ENCODE measurements at places on chromosomes 2 and 18.

DNA sequence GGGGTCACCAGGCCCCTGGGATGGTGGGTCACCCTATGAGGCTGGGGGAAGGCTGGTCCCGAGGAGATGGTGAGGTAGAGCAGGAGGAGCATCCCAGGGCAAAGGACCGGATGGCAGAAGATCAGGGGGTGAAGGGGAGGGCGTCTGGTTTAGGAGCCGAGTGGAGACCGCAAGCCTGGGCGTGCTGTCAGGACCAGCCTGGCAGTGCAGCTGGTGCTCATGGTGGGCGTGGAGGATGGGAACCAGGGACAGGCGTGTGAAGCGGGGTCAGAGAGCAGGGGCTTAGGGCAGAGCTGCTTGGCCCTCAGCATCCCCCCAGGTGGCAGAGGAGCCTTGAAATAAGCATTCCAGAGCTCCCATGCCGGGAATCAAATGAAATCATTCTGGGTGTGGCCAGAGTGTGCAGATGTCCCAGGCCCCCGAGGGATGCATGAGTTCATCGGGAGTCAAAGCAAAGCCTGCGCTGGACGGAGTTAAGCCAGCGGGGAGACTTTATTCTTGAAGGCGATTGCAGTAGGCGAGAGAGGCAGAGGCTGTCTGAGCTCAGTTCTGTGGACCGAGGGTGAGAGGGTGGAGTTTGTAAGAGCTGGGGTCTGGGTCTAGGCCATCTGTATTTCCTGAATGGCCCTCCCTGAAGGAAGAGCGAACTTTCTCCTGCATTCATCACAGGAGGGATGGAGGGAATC lies 33.1 kb upstream of the MBP start:
- no peak for DNase-seq

DNA sequence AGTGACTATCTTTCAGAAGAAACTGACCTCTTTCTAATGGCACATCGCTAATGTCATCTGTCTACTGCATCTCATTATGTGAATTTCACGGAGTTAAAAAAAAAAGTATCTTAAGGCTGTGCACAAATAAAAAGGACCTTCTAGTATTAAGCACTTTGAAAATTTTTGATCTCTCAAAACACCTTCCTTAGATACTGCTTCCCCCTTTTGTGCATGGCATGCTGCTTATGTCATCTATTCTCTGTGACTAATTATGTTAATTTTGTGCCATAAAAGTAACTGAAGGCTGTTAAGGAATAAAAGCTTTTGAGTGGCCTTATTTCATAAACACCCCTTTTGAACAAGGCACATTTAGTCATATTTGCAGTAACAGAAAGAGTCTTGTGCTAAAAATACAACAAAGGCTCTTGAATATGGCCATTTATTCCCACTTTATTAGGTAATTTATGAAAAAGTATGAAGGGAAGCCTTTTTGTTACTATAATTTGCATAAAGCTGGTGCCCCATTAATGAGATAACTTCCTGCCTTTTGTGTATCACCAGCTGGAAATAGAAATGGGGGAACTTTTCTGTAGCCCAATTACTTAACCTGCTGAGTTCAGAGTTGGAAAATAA lies 1412.0 kb upstream of the ZEB2 start:
- no peak for DNase-seq

GRCh38 chr2:78676921-78677696 lies 348.4 kb upstream of the REG3G start:
- DNase-seq, result no peak

GRCh38 chr2:14480120-14480519 lies 152.4 kb upstream of the LRATD1 start:
- DNase-seq, result no peak

DNA sequence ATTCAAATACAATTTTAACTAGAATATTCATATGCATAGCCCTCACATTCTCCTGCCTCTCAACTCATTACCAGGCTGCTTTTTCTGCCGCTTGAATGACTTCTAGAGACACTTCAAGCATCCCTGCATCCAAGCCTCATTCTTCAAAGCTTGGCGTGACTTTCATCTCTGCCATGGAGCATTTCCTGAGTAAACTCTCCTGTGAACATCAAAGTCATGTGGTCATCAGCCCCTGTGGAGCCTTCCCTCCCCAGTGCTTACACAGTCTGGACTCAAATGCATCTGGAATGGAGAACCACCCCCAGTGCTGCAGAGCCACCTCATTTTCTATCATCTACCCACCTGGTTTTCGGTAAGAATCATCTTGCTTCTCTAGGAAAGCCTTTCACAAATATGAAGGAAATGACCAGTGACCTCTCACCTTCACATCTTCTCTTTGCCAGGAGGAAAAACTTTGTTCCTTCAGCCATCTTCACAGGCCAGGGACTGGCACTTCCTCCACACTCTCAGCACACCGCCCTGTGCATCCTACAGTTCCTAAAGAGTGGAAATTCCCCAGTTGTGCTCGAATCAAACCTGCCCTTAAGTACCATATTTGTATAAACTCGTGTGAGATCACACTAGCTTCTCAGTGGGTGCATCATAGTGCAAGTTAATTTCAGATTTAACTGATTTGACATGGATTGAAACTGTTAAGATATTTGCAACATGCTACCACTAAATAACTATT lies 116.4 kb downstream of the COL6A3 start:
- no peak for DNase-seq

DNA sequence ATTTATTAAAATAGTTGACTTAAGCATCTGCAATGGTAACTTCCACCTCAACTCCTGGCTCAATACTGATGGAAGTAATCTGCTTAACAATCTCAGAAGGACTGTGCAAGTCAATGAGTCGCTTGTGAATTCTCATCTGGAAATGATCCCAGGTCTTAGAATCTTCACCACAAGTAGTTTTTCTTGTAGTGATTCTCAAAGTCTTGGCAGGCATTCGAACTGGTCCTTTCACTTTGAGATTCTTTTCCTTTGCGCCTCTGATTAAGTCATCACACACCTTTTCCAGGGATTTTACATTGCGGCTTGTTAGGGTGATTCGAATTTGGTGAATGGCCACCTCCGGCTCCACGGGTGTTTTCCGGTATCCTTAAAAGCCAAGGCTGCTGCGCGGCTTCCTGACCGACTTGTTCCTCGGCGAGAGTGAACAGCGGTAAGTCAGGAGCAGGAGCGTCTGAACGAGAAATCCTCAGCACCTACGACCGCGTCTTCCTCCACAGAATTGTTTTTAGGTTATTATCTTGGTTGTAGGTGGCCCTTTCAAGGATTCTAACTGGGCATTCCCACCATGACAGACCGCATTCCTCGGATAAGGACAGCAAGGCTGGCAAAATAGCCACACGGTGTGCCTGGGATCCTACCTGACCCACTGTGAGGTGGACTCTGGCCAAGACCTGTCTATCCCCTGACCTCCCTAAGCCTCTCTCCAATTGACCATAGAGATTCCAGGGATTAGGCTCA lies 23.8 kb upstream of the SLC20A1 start:
- no peak for DNase-seq

DNA sequence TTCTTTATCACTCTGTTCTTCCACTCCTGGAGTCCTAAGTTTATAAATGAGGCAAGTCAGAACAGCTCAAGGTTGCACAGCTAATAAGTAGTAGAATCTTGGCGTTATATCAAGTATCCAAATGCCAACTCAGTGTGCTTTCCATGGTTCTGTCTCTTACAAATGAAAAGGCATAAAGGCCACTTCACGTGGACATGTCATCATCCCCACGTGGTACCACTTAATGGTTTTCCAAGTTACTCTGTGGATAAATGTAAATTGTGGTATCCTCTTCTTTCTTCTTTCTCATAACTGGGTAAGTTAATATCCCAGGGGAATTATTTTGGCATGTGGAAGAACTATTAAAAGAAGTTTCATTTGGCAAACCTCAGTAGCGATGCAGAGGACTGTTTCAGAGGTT lies 131.5 kb upstream of the L3MBTL4 start:
- DNase-seq, result no peak

GRCh38 chr18:31104444-31104843 lies 2.2 kb upstream of the DSC2 start:
- DNase-seq, result no peak

DNA sequence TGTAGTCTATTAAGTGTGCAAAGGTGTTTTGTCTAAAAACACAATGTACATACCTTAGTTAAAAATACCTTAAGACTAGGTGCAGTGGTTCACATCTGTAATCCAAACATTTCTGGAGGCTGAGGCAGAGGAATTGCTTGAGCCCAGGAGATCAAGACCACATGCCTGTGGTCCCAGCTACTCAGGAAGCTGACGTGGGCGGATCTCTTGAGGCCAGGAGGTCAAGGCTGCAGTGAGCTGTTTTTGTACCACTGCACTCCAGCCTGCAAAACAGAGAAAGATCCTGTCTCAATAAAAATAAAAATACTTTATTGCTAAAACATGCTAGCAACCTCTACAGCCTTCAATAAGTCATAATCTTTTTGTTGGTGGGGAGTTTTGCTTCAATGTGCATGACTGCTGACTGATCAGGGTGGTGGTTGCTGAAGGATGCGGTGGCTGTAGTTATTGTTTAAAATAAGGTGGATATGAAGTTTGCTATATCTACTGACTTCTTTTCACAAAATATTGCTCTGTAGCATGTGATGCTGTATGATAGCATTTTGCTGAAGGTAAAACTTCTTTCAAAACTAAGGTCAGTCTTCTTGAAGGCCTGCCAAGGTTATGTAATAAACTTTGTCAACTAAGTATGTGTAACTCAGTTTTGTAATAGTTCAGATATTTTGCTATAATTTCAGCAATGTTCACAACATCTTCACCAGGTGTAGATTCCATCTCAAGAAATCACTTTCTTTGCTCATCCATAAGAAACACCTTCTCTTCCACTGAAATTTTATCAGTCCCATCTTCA lies 1238.0 kb upstream of the NRXN1 start:
- no peak for DNase-seq

- no peak for DNase-seq
Measured at GRCh38 chr2:161400076-161400475, 16.0 kb upstream of the TBR1 start.
